ENCODE measurements at places on chromosomes 2 and 18. TPM values are rescaled to one million over a fixed set of nuclear protein-coding genes. Genes with fewer than 3 reads are reported as not detected.
A peak's percentile ranks its signal among the peaks of the same experiment; 100 is the strongest.

GRCh38 chr2:25042321-25043240, 705 bp downstream of the EFR3B start:
- peak; percentile 33 for DNase-seq

GRCh38 chr2:224557610-224558009, 27.6 kb downstream of the CUL3 start:
- DNase-seq, result no peak

DNA sequence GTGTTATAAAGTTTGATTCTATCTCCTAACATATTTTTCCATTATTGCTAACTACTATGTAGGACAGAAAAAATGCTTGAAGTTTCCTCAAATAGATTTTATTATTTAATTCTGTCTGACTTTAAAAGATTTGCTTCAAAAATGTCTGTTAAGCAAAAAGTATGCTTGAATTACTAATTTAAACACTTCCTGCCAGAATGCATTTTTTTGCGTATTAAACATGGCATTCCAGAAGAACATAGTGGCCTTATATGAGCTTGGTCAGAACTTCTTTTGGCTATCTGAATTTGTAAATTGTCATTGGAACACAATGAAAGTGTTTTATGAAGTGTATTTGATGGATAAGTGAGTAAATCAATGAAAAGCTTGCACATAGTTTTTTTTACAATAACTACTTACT, 37.8 kb downstream of the MBD5 start:
- no peak for DNase-seq

The SLC9A4 gene
- total RNA-seq, result not detected

DNA sequence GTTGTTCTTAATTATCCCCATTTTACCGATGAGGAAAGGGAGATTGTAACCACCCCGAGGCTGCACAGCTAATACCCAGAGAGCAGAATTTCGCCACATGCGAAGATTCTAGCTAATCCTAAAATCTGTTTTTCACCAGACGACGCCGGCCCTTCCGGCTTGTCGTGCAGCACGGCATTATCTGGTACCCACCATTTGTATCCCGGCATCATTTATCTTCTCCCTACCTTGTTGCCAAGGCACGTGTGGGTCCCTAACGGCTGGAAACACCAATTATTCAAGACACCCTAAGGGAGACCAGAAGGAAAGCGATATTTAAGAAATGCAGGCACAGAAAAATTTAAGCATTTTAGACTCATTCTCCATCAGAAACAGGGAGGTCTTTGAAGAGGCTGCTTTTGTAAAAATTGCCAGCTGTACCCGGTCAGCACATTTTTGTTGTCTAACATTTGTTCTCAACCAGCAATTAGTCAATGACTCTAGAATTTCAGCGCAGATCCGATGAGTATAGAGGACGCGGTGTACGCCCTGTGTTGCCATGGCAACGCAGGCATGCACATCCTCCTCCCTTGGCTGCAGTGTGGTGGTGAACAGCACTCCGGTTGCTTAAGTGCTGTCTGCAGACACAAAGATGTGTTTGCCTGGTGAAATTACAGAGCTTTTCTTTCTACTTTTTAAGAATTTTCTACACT, 111.6 kb downstream of the AGAP1 start:
- DNase-seq, result peak; percentile 81

The EMILIN1 gene
- total RNA-seq, result 18.4 TPM

The HOXD13 gene
- total RNA-seq, result not detected

- DNase-seq, result no peak
These were observed 23.7 kb downstream of the CYP27A1 start for GRCh38 chr2:218805627-218806026.

DNA sequence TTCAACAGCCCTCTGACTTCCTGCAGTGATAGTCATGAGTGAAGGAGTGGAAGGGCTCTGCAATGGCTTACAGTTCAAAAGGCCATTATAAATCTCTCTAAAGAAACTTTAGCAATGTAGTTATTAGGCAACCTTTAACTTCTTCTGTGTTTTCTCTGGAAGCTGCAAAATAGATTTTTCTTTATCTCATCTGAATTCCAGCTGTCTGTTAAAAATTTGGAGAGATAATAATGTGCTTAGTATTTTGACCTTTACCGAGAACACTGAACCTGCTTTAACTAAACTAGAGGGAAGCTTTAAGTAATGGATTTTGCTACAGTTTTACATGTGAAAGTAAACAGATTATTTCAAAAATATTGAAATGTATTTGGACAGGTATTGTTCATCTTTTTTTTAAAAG, 847.9 kb downstream of the ERBB4 start:
- no peak for DNase-seq

- DNase-seq, result no peak
These were observed 31.2 kb downstream of the GPC1 start for GRCh38 chr2:240466579-240467148.

Data from left ventricle myocardium inferior (tissue), 1 donor.